ENCODE measurements at places on chromosomes 3 and 15.

DNA sequence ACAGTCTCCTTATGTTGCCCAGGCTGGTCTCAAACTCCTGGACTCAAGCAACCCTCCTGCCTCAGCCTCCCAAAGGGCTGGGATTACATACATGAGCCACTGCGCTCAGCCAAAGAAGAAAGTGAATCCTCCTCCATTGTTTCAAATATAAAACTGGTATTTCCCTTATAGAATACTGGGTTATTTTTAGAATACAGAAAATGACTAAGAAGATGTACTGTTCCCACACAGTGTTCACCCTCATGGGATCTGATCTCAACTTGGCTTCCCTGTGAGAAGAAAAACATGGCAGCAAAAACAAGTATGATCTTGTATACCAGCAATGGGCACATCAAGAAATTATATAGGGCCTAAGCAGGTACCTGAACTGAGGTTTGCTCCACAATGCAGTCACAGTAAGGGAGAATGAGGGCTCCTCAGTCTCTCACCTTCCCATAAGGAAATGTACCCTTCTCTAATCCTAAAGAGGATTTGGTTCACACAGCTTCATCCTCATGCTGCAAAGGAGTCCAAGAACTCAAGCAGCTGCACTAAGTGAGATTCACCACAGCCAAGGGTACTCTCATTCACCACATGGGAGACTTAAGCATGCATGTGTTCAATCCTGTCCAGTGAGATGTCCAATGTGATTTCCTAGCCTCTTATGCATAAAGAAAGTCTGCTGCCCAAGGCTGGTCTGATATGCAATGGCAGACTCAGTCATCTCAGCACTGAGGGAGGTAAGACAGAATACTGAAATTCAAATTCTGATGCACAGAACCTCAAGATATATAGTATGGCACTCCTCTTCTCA lies 25.8 kb downstream of the USP4 start:
- no peak for DNase-seq

GRCh38 chr15:74318376-74319137 lies 48.9 kb downstream of the CYP11A1 start:
- no peak for DNase-seq

DNA sequence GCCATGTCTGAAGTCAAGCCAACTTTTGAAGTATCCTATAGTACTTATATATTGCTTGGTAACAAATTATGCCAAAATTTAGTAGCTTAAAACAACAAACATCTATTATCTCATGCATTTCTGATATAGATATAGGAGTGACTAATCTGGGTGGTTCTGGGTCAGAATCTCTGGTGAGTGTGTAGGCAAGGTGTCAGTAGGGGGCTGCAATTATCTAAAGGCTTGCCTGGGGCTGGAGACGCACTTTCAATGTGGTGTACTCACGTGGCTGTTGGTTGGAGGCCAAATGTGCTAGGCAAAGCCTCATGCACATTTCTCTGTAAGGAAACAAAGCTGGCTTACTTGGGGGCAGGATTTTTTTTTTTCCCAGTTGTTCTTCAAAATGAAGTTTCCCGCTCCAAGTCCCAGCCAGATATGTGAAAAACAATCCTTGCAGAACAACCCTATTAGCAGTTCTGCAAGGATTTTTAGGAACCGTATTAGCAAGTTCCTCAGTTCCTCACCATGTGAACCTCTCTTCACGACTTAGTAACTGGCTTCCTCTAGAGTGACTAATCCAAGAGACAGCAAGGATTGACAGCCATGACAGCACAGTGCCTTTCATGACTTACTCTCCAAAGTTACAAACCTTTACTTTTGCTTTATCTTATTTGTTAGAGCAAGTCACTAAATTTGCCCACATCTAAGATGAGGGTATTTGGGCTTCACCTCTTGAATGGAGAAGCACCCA lies 25.8 kb downstream of the GREM1 start:
- no peak for DNase-seq

- no peak for DNase-seq
Measured at GRCh38 chr3:124360563-124360962, 368.6 kb upstream of the ROPN1 start.

- no peak for DNase-seq
Measured at GRCh38 chr3:114005481-114005880, 50.8 kb downstream of the CCDC191 start.

DNA sequence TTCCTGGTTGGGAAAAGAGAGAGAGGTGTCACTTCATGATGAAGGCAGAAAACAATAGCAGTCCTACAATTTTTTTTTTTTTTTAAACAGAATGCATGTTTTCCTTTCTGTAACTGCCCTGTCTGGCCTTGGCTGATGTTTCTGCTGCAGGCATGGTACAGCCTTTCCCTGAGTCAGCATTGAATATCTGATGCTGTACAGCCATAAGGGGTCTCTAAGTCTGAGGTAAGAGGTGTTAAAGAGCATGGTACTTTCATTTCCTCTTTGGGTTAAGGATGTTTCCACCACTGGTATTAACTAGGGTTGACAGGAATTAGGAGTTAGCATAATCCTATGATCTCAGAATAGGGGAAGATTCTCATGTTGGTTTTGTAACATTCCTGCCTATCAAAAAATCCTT lies 147.4 kb downstream of the CHST2 start:
- no peak for DNase-seq

DNA sequence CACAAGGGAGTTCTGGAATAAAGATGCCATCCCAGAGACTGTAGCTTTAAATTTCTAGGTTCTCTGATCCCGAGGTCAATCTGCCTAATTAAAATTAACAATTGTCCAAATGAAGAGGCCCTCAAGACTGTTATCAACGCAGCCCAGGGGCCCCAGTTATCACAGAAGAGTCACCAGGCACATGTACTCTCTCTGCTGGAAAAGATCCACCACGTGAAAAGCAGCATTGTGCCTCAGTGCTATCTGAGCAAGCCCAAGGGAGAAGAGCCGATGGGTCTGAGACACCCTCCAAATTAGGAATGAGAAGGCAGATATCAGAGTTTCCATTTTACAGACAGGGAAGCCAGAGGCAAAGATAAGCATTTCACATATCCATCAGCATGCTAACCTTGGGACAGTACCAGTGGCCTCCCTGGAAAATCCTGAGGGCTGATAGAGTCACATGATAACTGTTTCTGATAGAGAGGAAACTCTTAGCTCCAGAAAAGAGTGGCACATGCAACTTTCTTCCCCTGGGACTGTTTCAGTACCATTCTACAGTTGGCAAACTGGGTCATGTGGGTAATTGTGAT lies 55.5 kb downstream of the ITGB5 start:
- no peak for DNase-seq

DNA sequence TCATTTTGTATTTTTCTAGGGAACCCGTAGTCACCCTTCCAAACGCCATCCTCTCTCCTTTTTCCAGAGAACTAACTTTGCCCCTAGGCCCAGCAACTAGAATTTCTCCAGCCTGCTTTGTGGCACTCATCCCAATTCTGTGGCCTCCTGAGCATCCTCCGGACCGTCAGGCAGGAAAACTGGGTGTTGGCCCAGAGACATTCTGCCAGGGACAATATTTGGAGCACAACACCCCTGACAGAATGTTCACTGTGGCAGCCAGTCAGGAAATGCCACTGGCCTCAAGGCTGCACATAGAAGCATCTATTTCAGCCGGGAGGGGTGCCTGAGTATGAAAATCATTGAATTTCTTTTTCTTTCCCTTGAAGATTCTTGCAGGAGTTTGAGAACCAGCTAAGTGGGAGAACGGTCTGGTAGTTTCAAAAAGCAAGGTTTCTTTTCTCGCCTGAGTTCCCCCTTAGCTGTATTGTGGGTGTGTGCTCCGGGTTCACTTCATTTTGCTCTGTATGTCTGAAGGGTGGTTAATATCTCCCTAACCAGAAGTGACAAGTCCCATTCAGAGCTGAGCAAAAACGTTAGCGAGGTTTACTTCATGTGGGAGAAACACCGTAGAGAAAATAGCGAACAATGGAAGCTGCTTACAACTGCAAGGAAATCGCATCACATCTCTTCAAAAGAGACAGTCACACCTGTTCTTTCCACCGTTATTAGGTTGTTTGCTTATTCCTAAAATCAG lies 108.1 kb upstream of the TPM1 start:
- DNase-seq, result no peak

GRCh38 chr3:37024820-37025405 lies 31.6 kb downstream of the MLH1 start:
- no peak for DNase-seq

- DNase-seq, result no peak
Measured at GRCh38 chr3:42717306-42717705, 14.7 kb upstream of the HHATL start.

DNA sequence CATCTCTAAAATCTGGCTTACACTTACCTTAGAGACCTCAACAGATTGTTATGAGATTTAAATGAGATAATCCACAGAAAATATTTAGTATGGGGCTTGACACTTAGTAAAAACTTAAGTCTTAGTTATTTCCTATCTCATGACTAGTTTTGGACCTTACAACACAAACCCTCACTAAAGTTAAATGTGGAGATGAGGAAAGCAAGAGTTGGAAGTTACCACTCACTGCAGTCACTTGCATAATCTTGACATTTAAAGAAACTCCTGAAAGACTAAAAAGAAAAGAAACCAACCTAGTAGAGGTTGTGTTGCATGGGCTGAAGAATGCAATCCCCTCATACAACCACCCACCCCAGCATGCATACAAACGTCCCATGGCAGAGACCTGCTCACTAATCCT lies 40.1 kb downstream of the ITGB5 start:
- DNase-seq, result no peak

DNA sequence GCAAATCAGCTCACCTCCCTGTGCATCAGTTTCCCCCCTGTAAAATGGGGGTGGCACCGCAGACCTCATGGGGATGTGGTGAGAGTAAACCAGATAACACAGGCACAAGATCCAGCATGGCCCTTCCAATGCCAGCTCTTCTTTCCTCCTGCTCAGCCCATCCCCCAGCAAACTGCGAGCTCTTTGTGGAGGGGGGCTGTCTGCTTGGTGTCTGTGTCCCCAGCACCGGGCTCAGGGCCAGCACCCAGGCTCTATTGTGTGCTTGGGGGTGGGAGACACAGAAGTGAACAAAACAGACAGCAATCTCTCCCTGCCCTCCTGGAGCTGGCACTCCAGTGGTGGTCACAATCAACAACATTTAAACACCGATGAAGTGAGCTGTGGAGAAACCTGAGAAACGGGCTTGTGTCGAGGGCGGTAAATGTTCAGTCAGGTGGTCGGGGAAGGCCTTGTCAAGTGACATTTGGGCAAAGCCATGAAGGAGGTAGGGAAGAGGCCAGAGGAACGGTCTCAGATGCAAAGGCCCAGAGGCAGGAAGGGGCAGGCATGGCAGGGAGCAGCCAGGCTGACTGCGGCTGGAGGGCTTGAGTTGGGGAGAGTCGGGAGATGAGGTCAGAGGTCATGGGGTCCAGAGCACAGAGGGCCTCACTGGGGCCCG lies 28.4 kb downstream of the GRIP2 start:
- DNase-seq, result no peak

DNA sequence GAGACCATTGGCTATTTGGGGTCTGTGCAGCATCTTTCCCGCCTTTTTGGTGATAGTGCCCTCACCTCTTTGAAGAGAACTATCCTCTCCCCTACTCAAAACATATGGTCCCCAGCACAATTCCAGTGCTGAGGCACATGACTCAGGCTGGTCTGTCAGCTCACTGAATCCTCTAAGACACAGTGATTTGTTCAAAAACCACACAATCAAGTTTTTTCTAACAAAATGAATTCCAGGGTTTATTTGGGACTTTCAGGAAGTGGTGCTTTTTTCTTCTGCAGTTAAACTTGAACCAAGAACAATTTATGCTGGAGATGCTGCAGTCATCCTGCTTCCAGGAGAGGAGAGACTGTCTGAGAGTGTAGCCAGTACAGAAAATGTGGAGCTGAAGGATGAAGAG lies 142.5 kb upstream of the LMCD1 start:
- no peak for DNase-seq

GRCh38 chr3:156587760-156588069 lies 32.8 kb upstream of the SSR3 start:
- DNase-seq, result no peak

DNA sequence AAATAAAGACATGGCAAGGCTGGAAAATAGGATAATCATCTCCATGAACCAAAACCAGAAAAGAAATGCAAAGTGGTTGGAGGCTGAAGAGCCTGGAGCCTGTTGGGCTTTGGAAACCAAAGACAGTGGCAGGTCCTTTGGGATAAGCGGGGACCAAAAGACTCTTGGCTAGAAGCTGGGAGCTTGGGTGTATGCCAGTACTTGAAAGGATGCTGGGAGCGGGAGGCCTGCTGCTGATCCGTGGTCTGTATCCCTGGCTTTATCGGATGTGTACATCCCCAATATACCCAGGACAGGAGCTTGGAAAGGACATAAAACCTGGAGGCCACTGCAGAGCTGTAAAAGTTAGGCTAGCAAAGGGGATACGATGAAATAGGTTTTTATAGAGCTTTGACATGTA lies 1.3 kb upstream of the CHRNB4 start:
- no peak for DNase-seq

- DNase-seq, result no peak
Measured at GRCh38 chr3:136621628-136622027, 130.6 kb downstream of the STAG1 start.

DNA sequence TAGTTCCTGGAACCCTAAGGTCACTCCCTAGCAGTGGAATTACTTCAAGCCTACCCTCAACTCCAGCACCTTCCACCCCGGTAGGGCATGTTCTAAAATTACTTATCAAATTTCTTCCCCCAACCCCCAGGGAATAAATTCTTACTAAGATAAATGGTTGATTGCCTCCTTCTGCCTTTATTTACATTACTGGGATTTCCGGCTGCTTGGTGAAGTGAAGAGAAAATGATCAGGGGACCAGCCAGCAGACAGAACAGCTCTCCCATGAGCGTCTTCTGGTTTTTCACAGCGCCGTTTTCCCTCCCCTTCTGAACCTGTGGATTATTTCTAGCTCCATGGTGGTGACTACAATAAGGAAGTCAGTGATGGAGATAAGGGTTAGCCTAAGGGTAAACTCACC lies 521.5 kb upstream of the PPP2R3A start:
- no peak for DNase-seq

DNA sequence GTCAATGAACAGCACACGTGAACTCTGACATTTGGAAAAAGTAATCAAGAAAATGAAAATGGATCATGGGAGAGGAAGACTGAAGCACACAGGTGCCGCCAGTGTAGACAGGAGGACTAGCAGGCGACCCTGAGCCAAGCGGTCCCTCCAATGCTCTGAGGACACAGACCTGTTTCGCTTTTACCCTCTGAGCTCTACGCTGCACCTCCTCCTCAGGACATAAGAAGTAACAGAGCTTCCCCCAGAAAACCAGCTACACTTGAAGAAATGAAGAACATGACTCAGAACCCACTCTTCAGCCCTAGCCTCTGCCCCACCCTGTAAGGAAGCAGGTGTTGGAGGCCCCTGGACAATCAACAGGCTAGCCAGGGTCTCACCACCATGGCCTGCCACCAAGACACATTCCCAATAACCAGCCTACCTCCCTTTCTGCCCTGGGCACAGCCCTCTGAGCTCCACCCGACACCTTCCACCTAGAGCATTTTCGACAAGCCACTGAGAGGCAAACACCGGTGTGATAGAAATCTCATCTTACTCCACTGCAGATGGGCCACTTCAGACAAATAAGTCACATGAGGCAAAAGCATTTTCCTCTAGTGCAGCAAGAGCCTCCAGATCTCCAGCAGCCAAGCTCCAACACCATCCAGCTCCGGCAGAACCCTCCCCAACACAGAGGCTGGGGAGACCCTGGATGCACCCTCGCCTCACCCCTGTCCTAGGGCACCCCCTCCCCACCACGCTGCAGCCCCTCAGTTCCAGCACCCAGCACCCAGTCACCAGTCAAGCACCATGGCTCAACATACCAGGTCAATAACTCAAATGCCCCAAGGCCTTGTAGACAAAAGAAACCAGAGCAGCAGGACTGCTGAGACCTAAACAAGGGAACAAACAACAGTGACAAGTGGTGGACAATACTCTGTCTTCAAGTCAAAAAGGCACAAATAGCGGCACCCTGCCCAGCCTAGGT lies 11.4 kb downstream of the FAM174B start:
- no peak for DNase-seq

- DNase-seq, result no peak
Measured at GRCh38 chr3:179016979-179017670, 54.5 kb downstream of the ZMAT3 start.

Data from naive thymus-derived CD8-positive, alpha-beta T cell (primary cell).